ENCODE measurements at places on chromosomes 2 and 18.

DNA sequence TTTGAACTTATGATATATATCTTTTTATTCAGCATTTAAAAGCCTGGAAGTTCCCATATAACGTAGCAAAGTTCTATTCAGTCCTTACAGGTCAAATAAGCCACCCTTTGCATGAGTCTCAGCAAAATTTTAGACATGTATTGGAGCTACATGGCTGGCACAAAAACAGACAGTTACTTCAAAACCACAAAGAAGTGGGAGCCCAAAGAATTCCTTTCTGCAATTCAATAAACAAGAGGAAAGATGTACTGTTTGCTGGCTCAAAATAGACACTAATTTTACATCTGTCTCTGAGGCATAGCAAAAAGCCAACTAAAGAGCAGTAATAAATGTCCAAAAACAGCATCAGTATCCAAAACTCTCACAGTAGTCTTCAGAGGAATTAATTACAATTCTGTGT lies 87.0 kb downstream of the ZEB2 start:
- DNase-seq = no peak

DNA sequence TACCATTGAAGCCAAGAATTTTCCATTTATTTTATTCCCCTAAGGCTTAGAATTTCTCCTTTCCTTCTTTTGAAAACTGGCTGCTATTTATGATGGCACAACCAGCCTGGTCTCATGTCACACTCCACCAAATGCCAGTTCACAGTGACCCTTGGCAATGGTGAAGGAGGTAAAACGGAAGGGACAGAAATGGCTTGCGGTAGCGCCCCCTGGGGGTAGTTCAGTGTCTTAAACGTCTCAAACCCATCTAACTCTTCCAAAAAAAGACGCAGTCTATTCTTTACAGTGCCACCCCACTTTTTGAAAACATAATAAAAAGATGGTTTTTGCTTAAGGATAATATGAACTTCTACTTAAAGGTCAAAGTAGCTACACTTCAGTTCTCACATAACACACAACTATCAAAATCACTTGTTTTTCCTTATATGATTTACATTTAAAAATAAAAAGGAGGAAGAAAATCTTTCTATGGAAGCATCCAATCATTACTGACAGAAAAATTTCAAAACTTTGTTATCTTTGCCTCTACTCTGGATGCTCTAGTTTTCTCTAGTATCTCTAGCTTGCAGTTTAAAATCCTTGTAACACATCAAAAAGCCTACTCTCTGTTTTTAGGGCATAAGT lies 28.0 kb downstream of the PNO1 start:
- DNase-seq = no peak

GRCh38 chr2:45904946-45905631 lies 253.6 kb downstream of the PRKCE start:
- DNase-seq = no peak

DNA sequence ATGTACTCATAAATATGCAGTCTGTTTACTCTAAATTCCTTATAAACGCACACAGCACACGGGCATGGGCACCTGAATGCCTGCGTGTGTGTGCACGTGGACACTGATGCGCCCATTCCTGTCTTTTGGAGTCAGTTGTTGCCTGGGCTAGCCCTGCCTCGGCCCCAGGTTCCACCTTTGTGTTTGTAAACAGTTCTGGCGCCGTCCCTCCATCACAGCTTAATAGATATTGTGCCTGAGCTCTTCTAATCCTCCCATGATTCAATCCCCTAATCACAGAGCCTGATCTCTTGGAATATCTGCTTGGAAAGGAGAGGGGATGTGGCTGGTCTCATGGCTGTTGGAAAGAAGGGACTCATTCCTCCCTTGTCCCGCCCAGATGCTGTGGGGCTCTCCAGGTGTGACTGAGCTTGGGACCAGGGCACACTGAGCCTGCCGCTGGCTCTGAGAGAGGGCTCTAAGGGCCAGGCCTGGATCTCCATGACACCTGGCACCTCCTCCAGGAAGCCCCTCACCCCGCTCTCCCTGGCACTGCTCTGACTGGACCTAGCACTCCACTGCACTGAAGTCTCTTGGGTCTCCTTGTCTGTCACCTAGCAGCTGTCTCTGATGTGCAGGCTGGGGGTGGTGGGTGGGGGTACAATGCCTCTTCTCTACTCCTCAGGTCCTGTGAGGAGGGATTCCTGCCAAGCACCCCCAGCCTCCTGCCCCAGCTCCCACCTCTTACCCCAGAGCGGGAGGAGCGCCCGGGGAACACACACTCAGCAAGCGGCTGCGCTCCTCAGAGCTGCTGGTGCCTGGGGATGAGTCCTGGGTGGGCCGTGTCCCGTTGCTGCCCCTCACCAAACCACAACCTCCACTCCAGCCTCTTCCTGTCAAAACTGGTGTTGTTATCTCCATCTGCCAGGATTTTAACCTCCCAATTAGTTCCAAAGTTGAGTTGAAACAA lies 181.3 kb downstream of the INHBB start:
- DNase-seq = no peak

GRCh38 chr2:239469106-239469960 lies 68.5 kb upstream of the HDAC4 start:
- peak; percentile 4 for DNase-seq

GRCh38 chr18:51433881-51434280 lies 236.4 kb upstream of the MEX3C start:
- no peak for DNase-seq

Measured in right hindlimb (tissue), 1 donor.